Stimulated activated CD4-positive, alpha-beta T cell treated with anti-CD3 and anti-CD28 coated beads, TNF-alpha, amount 100 ng/mL, for 4 hours (primary cell): ENCODE measurements at places on chromosomes 1 and 21.

DNA sequence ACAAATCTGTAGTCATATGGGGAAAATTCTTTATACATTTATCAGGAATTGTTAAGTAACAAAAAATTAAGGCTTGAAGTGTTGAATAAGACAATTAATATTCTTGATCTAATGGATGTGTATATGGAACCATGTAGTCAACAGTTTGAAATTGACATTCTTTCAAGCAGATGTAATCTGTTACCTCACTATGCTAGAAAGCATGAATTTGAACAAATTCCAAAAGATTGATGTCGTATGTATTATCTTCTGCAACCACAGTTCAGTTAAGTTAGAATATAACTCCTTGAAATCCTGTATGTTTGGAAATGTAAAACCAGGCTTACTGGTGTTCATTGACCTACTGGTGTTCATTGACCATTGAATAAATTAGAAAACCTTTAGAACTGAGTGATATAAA is 16.1 kb downstream of the CCDC18 start:
- DNase-seq, result no peak

- no peak for DNase-seq
Observed at GRCh38 chr1:86502721-86503405, 34.1 kb downstream of the CLCA1 start.

GRCh38 chr21:35406635-35407034 is 357.5 kb upstream of the RUNX1 start:
- DNase-seq, result no peak

DNA sequence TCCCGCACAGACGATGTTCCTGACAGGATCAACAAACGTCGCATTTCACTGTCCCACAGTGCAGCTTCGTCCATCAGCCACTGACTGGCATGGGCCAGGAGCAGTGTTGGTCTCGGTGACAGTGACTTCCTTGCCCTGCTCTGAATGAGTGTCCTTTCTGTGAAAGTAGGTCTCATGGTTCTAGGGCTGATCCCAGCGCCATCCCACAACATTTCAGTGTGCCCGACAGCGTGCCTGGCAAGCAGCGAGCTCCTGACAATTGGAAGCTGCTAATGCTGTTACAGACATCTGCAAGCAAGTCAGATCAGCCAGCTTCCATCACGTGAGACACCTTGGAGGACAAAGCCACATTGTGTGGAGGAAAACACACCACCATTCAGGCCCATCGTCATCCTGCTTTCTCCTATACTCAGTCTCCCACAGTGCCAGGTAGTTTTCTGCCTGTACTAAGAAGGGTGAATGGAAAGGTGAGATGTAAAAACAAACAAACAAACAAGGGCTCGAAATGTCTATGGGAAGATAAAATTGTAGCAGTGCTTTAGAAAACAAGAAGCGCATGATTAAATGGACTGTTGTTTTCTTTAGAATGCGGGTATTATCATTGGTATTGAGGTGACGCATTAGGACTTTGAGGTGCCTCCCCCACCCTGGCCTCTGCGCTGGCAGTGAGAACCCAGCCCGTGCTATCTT is 21.9 kb downstream of the ERRFI1 start:
- no peak for DNase-seq

GRCh38 chr1:228291906-228292608 is 84.2 kb downstream of the OBSCN start:
- no peak for DNase-seq

DNA sequence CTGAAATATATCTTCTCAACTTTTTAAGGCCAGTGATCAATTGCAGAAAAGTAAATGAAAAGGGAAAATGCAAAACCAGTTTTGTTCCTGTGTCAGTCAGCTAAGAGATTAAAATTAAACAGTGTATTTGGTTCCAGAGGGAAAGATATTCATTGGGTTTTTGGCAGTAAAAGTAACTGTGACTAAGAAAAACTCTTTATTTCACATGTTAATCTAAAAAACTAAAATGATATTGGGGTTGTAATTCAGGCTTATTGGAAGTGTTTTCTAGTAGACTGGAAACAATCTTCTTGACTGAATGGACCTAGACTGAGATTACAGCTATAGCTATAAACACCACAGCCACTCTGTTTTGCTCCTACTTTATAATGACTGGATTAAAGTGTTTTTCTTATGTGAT is 413.9 kb downstream of the ADGRL2 start:
- no peak for DNase-seq

DNA sequence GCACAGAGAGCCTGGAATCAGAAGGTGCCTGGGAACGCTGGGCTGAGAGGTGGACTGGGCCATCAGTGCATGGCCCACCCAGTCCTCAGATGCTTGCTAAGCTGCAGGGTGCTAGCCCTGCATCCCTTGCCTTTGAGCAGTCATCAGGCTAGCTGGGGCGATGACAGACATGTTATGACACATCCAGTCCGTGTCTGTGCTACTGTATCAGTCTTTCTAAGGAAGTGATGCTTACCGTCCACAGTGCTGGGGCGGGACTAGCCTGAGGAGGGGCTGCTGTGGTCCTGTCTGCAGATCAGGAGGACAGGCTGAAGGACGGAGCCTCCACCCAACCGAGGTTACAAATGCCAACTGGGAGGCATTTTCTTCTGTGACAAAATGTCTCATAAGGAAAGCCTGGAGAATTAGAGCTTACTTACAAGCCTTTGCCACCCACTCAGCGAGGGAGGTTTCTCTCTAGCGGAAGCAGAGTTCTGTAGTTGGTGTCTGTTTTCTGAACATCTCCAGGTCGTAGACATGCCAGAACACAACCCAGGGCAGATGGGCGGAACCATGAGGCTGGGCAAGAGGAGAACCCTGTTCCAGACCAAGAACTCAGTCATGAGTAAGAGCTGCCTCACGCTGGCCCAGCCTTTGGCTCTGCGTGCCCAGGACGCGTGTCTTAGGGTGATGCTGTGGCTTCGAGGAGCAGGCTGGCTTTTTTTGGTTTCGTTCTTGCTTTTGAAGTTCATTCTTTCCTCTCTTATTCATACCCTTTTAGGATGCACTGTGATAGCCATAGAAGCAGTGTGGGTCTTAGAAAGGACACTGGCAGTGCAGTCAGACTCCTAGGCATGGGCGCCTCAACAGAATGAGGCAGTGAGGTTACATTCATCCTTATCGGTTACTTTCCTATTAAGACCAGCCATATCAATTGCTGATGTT is 14.3 kb downstream of the SLFNL1 start:
- DNase-seq, result no peak

DNA sequence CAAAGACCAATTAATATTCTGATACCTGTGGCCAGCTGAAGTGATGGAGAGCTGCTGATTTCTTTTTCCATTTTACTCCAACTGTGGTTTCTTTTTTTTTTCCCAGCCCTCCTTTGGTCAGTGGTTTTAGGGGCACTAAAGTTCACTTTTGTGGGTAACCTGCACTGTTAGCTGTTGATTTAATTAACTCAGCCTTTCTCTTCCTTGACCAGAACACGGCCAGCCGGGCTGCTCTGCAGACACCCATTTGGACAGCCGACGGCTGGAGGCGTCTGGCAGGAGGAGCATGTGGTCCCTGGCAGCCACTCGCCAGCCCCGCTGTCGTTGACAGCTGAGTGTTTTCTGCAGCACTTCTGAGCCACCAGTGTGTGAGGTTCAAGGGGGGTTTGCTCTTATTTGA is 136.2 kb upstream of the RUNX3 start:
- no peak for DNase-seq

DNA sequence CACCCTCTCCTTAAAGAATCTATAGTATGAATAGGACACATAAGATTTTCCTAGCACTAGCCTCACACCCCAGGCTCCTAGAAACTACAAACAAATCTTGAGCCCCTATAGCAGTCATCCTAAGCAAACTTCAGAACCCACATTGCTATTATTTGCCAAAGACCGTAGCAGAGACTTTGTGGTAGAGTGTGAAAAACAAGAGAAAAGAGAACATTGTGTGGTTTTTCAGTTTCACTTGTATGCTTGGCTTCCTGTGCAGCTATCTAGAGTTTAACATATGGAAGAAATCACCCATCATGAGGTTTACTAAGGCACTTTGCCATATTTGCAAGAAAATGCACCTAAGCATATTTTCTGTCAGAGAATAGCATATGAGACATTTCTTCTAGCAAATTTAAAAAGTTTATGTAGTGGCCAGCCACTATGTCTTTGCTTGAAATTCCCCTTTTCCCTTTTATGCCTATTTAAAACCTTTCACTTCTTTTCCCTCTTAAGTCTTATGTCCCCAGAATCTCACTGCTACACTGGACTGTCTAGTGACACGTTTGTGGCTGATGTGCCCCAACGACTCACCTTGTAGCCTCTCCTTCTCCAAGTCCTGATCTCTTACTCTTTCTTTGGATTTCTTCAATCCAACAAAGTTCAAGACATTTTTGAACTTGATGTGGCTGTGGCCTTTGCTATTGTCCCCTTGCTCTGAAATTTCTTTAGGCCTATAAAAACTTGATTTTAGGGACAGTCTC is 25.6 kb downstream of the CCDC190 start:
- no peak for DNase-seq

- no peak for DNase-seq
Observed at GRCh38 chr1:60502506-60502905, 428.9 kb upstream of the C1orf87 start.

- no peak for DNase-seq
Observed at GRCh38 chr1:212074313-212074712, 38.8 kb downstream of the DTL start.

- DNase-seq, result no peak
Observed at GRCh38 chr21:32346951-32347350, 45.9 kb downstream of the URB1 start.

DNA sequence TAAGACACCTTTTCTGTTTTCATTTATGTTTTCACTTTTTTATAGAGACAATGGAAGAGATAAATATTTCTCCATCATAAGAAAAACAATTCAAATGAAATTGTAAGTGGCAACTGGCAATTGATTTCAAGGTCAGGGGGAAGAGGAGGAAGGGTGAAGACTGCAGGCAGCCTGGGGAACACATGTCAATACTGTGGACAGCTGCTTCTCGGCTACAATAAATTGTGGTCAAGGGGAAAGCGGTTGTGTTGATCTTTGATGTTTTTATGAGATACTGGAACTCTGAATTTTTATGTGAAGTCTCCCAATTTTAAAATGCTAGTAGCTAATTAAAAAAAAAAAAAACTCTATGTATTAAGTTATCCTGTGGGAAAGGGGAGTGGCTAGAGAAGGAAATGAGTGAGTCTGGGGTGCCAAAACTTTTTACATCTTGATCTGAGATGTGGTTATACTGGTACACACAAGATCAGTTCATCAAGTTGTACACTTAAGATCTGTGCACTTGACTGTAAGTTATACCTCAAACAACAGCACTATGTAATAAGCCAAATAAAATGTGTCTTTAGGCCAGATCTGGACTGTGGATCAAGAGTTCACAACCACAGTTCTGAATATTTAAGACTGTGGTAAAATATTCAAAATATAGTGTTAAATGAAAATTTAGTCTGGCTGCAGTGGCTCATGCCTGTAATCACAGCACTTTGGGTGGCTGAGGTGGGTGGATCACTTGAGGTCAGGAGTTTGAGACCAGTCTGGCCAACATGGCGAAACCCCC is 18.0 kb downstream of the SSX2IP start:
- no peak for DNase-seq

- no peak for DNase-seq
Observed at GRCh38 chr1:197686702-197687355, 88.5 kb downstream of the DENND1B start.

DNA sequence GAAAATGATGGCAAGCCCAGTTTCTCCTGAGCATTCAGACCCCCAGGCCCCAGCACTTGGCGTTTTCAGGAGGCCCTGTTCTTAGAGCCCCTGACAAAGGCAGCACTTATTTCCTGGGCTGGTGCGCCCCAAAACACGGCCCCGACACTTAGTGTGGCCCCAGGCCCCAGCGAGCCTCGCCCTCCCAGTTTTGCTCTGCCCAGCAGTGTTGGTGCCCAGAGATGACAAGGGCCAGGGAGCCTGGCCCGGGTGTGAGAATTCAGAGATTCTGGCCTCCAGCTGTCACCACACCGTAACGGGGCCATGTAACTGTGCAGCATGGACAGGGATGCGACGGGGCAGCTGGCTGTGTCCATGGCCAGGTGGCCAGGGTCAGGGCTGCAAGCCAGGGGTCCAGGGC is 18.0 kb upstream of the ARHGEF16 start:
- DNase-seq, result no peak

DNA sequence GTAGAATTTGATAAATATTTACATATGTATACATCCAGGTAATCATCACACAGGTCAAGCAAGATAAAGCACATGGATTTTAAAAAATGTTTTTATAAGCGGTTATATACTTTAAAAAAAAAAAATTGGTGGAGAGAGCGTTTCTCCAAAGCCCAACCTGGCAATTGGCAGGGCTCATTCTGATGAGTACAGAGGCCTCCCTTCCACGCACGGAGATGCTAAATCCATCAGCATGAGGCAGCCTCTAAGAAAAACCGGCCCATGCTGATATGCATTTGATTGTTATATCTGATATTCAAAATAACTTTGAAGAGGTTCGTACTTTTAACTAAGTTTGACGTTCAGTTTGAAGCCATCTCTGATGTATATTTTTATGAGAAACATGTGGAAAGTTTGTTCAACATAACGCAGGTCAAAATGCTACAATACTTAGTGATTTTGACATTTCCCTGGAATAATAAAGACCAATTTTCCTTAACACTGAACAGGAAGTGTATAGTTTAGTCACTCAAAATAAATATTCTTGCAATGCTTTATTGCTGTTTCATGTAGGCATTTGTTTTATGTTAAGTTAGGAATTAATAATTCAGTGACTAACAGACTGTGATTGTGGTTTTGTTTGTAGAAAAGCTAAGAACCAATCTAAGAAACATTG is 151.7 kb downstream of the NR5A2 start:
- no peak for DNase-seq

GRCh38 chr1:27150183-27150582 is 4.7 kb downstream of the SLC9A1 start:
- DNase-seq, result no peak

DNA sequence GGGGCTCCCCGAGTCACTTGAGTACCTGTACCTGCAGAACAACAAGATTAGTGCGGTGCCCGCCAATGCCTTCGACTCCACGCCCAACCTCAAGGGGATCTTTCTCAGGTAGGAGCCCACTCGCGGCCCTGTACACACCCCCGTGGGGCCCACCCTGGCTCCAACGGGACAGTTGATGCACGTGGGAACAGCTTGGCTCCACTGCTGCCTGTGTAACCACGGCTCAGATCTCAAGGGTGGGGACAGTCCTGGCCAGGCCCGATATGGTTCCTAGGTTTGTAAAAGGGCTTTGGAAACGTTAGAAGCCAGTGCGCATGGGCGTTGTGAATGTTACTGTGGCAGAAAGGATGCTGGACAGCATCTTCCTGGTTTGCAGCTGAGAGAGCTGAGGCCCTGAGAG is 18.8 kb downstream of the PODN start:
- DNase-seq, result no peak

GRCh38 chr1:2967881-2968280 is 53.4 kb upstream of the ACTRT2 start:
- DNase-seq, result no peak

DNA sequence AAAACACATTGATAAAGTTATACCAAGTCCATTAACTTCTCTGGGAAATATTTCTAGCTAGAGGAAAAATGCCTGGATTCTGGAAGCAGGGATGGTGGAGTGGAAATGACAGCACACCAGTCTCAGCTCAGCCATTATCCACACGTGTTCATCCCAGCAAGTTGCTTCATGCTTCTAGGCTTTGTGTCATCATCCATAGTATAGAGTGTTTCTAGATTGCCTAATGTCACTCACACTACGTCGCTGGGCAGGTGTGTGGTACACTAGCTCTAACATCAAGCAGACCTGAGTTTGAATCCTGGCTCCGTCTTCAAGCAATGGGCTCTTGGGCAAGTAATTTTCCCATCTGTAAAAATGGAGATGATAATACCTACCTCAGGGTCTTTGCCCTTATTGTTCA is 326.3 kb downstream of the PBX1 start:
- no peak for DNase-seq

GRCh38 chr1:197868751-197869489 is 33.5 kb upstream of the C1orf53 start:
- no peak for DNase-seq

GRCh38 chr1:92957030-92957734 is 4.1 kb downstream of the DIPK1A start:
- DNase-seq, result no peak
